Activated CD4-positive, alpha-beta T cell treated with anti-CD3 and anti-CD28 coated beads, Interleukin-2, amount 10 ng/mL, durations not matched to agents 7 days and 5 days (primary cell): ENCODE measurements at places on chromosomes 7 and 10.

DNA sequence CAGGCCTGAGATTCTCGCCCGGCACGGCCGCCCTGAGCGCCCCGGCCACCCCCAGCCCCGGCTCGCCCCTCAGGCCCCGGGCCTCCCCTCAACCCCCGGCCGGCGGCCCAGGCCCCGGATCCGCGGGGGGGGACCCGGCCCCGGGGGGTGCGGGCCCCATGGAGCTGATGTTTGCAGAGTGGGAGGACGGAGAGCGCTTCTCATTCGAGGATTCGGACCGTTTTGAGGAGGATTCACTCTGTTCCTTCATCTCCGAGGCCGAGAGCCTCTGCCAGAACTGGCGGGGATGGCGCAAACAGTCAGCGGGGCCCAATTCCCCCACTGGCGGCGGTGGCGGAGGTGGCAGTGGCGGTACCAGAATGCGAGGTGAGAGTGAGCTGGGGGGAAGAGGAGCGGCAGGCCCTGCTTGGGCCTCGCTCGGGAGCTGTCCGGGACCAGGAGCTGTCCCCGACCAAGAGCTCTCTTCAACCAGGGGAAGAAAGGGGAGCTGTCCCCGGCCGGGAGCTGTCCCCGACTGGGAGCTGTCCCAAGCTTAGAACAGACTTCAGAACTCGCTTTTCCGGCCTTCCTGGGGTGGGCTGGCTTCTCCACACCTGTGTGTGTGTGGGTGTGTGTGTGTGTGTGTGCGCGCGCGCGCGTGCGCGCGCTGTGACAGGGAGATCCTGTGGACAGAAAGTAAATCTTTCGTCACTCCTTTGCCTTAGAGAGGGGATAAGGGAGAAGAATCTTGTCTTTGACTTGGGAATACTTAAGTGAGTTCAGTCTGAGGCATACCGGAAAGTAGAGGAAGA lies 510 bp downstream of the ZSWIM8 start:
- peak; percentile 58 for DNase-seq

- DNase-seq: peak; percentile 48
Observed at GRCh38 chr10:84537447-84537931, 209.1 kb downstream of the CCSER2 start.

- no peak for DNase-seq
Observed at GRCh38 chr10:80567292-80567691, 29.6 kb downstream of the SH2D4B start.

DNA sequence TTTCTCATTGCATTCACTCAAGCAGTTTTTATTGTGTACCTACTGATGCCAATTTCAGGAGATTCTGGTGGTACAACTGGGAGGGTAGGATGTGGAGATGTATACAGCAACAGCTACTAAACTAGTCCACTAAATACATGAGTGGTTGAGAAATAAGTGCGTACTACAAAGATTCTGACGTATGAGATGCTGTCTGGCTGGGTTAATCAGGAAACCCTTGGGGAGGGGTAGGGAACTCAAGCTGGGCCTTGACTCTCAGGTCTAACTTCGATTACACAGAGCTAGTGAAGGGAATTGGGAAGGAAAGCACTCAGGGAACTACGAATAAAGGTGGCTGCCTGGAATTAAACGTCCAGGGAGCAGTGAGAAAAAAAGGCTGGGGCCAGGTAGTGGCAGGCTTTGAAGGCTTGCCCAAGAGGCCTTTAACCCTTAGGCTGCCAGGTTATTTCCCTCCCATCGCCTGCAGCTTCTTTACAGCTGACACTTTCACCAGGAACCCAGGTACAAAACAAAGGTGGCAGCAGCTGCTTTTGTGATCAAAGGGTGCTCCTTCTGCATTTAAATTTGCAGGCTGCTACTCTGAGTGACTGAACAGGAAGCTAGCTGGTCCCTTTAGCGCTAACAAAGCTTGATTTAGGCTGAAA lies 3.2 kb downstream of the MMS19 start:
- DNase-seq: peak; percentile 14

DNA sequence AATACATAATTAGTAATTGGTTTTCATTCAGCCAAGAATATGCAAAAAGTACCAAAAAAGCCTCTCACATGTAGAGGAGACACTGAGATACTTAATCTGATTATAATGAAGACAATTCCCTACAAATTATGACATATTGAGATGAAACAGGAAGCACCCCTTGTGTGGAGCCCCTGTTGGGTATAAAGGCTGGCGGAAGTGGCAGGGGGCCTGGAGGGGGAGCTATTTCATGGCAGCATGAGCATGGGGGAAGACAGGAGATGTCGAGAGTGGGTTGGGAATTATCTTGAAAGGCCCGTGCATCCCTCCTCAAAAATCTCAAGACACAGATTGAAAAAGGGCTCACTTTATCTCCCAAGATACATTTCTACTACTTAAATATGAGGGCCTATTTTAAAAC lies 96.9 kb downstream of the PIP4K2A start:
- no peak for DNase-seq

DNA sequence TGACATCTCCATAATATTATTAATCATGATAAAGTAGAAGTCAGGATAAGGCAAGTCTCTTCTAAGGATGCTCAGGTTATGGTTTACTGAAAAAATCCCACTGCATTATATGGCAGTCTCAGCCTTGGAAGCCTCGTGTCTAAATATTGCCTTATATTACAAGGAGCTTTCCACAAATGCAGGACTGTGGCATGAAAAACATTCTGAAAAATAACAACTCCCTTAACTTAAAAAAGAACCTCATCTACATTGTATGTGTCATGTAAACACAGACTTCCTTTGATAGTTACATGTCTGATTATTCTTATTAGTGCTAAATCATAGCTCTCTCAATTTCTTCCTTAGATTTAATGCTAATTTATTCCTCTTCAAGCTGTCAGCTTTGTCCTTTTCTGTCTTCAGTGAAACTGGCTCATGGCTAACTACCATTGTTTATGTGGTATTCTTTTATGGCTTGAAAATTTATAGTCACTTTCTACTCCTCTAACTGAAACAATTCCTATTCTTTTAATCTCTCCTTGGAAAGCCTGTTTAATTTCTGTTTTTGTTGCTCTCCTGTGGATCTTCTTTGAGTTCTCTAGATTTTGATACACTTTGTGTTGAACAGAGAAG lies 156.1 kb downstream of the KIF20B start:
- DNase-seq: no peak

GRCh38 chr7:150322114-150322832 lies 882 bp upstream of the LRRC61 start:
- DNase-seq: peak; percentile 80

DNA sequence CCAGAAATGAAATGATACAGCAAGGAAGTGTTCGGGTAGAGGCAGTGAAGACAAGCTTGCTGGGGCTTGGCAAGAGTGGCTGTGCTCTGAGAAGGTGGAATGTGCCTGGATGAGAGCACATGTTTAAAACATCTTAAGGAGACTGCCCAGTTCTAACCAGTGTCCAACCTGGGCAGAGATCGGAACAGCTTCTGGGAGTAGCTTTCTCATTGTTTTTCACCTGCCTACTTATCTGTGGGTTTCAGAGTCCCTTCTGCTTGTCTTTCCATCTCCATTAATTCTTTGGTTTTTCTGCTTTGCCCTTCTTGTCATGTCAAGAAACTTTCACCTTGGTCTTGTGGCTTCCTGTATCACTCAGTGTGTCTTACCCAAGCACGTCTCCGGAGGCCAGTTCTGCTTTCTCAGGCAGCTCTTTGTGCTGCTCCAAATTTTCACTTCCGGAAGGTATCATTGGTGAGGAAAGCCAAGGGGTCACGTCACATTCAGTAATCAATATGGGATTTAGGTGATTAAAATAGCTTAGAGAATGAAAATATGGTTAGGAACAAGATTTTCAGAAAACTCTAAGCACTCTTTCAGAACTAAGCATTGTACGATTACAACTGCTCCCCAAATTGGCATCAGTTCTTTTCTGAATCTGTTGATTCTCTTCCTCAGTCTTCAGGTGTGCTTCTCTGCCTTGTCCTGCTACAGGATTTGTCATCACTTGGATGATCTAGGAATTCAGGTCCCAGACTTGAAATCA lies 5.5 kb upstream of the LAMB4 start:
- DNase-seq: peak; percentile 55
